ENCODE measurements at places on chromosomes 11 and 22. TPM values are rescaled to one million over a fixed set of nuclear protein-coding genes. Genes with fewer than 3 reads are reported as not detected.

POTEH gene
- not detected for total RNA-seq

STX5 gene
- 34.2 TPM for total RNA-seq

OR8D4 gene
- total RNA-seq: not detected

IGSF22 gene
- total RNA-seq: 4.7 TPM

ATM gene
- total RNA-seq: 86.9 TPM
